T-helper 9 cell (primary cell): ENCODE measurements at places on chromosomes 4 and X.

DNA sequence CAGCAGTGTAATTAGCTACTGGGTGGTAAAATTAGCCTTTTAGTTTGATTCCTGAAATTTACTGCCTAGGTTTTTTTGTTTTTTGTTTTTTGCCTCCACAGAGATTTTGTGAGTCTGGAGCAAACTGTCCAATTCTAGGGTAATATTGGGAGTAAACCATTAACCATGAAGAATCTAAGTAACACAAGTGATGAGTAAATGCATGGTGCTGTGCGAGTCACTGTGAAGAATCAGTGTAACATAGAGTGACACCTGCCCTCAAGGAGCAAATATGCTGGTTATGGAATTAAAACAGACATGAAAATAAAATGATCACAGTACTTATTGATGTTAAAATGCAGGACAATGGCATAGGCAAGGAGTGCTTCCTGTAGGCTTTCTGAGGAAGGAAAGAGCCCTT lies 60.1 kb downstream of the LRP2BP start:
- DNase-seq: no peak

DNA sequence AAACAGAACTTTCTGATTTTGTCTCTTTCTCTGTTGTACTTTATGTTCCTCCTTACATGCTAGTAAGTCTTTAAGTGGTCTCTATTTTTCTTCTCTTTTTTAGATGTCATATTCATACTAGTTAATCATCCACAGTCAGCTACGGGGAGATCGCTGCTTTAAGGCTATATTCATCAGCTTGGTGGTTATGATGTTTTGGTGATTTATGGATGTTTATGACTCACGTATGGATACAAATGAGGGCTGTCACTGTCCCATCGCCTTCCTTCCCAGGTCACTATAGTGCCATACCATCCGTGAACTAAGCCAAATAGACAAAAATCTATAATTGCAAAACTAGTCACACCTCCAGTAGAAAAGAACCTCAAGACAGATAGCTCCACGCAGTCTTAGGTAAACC lies 296.8 kb upstream of the AADAT start:
- DNase-seq: no peak

DNA sequence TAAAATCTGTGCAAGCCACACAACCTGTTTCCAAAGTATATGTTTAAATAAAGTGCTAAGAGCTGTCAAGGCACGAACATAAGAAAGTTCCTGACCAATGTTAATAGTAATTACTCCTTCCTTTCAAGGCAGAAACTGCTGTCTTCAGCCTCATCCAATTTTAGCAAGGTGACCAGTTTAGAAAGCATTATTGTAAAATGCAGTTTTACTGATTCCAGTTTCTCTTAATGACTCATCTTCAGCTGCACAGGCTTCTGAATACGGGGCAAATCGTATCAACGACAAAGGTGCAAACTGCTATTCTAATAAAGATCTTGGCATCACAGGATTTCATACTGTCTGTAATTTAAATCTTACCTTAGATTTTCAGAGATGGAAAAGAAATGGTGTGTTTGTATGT lies 87.5 kb downstream of the PPP3CA start:
- DNase-seq: no peak

DNA sequence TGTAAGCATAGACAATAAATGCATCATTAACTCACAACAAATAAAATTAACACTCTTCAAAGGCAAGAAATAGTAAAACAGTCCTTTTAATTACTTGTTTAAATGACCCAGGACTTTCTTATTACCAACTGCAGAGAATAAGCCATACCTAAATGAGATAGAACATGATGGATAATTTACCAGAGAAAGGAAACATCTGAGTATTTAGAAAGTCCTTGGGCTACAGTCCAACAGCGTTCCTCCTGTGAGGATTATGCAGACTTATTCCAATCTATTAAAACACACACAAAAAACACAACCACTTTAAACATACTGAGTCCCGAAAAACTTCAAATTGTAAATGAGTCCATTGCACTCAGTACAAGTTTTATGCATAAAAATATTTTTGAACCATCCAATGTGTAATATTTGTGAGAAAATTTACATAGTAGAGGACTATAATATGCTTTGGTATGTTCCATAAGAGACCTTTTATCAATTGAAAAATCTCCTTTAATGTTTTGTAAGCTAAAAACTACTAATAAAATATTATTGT lies 129.2 kb downstream of the NR3C2 start:
- no peak for DNase-seq

DNA sequence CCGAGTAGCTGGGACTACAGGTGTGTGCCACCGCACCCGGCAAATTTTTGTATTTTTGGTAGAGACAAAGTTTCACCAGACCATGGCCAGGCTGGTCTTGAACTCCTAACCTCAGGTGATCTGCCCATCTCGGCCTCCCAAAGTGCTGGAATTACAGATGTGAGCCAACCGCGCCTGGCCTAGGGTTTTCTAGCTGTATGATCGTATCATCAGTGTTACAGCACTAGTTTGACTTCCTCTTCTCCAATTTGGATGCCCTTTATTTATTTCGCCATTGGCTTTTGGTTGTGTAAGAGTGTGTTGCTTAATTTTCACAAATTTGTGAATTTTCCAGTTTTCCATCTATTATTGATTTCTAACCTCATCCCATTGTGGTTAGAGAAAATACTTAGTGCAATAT lies 5.2 kb downstream of the TKTL1 start:
- DNase-seq: no peak

- DNase-seq: no peak
Observed at GRCh38 chr4:109640644-109641043, 62.6 kb downstream of the CASP6 start.

GRCh38 chr4:140689623-140690022 lies 66.6 kb downstream of the TBC1D9 start:
- no peak for DNase-seq

- no peak for DNase-seq
Observed at GRCh38 chr4:113071805-113072204, 22.4 kb downstream of the ANK2 start.

DNA sequence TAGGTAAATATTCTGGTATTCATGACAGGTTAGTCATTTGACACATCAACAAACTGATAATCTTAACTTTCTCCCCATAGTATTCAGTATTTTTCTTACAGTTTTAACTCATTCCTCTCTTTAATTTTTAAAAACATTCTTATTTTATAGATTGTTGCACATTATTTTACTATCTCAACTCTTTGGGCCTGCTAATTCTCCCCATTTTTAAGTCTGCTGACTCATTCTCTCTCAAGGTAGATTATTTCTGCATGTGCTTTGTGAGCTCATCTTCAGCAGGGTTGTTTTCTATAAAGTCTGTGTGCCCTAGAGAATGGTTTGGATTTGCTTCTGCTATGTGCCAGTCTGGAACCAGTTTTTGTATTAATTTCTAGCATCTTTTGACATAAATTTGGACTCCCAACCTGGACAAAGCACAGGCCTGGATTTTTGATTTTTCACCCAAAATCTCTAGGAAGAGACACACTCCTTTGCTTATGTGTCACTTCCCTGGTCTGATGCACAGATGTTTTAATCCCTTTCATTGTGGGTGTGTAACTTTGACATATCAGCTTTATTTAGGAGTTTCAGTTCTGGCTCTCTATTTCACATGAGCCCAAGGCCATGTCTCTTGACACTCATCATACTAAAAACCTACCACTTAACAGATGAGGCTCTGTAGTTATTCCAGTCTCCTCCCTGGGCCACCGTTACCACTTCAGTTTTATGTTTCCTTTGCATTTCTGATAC lies 194.3 kb upstream of the PGRMC2 start:
- no peak for DNase-seq

GRCh38 chrX:121160987-121161386 lies 113.6 kb downstream of the GLUD2 start:
- DNase-seq: no peak

DNA sequence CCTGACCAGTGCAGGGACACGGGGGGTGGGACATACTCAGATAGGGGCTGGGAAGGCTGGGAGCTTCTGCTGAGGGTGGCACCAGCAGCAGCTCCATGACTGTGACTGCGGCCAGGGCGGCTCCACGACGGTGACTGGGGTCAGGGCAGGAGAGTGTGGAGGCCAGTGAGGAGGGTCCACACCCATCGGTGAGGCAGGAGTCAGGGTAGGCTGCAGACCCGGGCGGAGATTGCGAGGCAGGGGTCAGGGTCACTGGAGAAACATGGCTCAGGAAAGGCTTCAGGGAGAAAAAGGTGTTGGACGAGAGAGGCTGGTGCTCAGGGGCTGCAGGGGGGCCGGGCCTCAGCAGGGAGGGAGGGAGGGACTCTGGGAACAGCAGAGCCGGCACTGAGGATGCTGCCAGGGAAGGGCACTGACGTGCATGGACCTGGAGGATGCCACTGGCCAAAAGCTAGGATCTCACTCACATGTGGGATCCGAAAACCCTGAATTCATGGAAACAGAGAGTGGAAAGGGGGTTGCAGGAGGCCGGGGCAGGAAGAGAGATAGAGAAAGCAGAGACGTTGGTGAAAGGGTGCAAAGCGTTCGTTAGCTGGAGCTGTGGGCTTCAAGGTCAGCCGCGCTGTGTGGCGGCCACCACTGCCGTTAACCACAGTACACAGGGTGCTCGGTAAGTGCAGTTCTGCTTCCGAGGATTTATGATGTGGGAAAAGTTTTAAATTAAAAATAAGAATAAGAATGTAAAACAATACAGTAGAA lies 22.0 kb downstream of the ATP5ME start:
- no peak for DNase-seq

DNA sequence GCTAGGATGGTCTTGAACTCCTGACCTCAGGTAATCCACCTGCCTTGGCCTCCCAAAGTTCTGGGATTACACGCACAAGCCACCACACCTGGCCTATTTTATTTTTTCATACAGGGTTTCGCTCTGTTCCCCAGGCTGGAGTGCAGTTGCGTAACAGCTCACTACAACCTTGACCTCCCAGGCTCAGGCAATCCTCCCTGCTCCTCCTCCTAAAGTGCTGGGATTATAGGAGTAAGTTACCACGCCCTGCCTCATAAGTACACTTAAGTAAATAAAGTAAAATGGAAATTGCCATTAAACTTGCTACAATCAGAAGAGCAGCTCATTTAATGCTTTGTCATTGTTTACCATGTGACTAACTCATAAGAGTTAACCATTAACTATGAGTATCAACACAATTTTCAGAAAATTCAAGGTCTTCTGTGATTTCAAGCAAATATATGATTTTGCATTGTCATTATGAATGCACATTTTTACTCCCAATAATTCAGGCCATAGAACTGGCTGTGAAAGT lies 12.3 kb downstream of the UGDH start:
- DNase-seq: no peak

GRCh38 chr4:93018806-93019205 lies 715.0 kb downstream of the GRID2 start:
- DNase-seq: no peak

DNA sequence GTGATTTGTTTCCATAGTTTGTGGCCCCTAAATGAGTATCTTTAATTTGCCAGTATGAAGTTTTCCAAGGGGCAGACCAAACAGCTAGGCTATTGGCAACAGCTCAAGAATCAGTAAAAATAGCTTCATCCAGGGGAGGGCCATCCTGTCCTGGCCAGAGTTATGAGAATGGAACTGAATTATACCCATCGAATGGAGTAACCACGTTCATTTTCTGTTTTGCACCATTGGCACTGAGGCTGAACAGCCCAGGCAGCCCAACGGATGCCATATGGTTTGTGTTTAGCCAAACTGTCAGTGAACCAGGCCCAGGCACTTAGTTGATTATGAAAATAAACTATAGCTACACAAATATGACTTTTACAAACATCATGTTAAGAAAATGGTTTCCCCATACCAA lies 17.7 kb upstream of the ASB5 start:
- no peak for DNase-seq

DNA sequence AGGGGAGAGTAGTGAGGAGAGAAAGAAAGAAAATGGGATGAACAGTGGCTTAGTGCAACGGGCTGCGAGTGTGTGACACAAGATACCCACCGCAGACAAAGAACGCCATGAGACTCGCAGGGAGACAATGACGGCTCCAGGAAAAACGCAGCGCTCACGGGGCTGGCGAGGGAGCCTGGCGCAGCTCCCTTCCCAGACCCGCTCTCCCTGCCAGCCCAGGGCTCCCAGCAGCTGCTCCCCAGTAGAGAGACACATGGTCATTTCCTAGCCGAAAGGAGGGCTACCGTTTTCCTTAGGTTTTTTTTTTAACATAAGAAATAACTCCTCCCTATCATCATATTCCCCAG lies 149.5 kb downstream of the MAML3 start:
- DNase-seq: no peak

GRCh38 chr4:111113591-111113990 lies 490.7 kb upstream of the PITX2 start:
- no peak for DNase-seq

DNA sequence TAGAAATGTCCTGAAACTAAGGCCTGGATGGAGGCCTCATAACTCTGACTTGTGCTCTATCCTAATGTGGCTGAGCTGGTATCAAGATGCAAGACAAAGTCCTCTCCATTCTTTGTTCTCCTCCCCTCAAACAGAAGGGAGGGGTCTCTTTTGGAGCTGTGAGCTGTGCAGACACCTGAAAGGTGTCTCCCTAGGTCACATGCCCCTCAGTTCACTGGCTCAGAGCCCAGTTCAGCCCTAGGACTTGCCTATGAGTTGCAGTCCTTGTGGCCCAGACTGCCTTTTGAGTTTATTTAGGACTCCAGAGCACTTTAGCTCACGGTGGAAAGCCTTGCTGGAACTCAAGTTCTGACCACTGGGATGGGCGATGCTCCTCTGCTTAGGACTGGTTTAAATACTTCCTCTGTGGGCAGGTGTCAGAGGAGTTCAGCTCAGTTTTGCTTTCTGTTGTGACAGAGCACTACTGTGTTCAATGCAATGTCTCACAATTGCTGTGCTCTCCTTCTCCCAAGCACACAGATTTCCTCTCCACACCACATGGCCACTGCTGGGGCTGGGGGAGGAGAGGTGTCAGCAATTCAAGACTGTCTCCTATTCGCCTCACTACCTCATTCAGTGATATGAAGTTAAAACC lies 84.8 kb upstream of the ZNF827 start:
- no peak for DNase-seq

GRCh38 chrX:54926978-54927377 lies 6.4 kb downstream of the TRO start:
- no peak for DNase-seq

DNA sequence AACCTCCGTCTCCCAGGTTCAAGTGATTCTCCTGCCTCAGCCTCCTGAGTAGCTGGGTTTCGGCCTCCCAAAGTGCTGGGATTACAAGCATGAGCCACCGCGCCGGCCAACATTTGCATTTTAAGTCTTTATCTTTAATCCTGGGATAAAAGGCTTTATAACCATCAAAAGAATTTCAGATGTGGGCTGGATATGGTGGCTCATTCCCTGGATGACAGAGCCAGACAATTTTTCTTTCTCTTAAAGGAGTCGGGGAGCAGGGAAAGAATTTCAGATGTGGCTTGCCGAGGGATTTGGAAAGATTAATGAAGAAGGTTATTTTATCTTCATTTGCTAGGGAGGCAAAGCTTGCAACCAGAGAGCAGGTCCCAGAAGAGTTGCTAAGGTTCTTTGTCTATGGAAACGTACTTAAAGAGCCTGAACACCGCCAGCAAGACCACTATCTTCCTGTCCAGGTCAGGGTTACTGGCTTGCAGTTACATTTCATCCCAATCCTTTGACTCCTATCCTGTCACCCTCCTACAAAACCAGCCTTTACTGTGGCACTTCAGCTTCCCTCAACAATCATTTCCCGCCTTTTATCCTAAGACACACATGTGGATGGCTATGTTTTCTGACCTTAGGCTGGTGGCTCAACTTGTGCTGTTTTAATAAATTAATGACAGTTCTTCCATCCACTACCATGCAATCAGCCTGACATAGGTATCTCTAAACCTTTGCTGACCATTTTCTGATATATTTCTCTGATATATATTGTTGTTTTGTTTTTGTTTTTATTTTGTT lies 3.9 kb upstream of the KLHL8 start:
- DNase-seq: no peak
